ENCODE measurements at places on chromosomes 12 and 14.

GRCh38 chr14:77390188-77390587 is 13.0 kb downstream of the SAMD15 start:
- no peak for DNase-seq

- no peak for DNase-seq
These were observed 200.3 kb downstream of the KTN1 start for GRCh38 chr14:55780156-55780946.

DNA sequence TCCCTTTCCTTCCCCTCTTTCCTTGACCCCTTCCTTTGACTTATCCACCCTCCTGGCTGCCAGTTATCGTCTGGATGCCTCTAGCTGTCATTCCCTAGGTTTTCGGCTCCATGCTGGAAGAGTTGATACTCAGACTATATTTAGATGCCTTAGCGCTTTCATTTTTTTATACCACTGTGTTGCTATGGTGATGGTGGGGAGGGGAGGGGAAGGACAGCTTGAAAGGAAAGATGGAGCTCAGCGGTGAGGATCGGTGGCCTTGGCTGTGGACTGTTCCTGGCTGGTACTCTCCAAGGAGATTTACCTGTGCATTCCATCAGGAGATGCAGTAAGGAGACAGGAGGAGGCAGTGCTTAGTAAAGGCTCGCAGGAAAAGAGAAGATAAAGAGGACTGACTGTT is 108.7 kb downstream of the SLC8A3 start:
- DNase-seq = no peak

- no peak for DNase-seq
These were observed 17.3 kb downstream of the TTC8 start for GRCh38 chr14:88841741-88842140.

All from CD4-positive, alpha-beta memory T cell (primary cell).